ENCODE measurements at places on chromosomes 1 and 21. TPM values are rescaled to one million over a fixed set of nuclear protein-coding genes. Genes with fewer than 3 reads are reported as not detected.

ILF2 gene
- 89.8 TPM for total RNA-seq

TMEM82 gene
- total RNA-seq: not detected

ADCY10 gene
- 0.15 TPM for total RNA-seq

CFAP45 gene
- 2.4 TPM for total RNA-seq

DNA sequence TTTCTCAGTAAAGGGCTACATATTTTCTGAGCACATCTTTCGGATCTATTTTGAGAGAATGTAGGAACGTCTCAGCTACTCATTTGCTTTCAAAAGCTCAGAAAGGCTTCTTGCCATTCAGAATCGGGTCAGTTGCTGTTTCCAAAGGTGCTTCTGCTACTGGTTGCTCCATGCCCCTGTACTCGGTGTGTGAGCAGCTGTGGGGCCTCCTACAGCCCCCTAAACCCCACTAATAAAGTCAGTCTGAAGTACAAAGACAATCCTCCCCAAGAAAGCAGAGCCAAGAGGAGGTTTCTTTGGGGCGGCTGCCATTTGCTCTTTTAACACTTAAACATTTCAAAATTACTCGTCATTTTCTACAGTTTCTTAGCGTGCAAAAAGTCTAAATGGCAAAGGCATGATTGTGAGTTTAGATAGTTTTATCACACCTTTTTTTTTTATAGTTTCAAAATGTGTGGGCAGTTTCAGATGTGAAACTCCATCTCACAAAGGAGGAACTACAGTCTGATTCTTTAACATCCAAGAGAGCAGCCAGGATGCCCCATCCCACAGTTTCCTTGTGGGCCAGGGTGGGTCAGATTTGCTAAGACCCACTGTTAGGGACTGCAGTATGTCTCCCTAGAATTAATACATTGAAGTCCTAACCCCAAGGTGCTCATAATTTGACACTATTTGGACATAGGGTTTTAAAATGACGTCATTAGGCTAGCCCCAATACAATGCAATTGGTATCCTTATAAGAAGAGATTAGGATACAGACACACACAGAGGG lies 4.1 kb downstream of the RUNX1 start:
- DNase-seq: peak; percentile 43

DNA sequence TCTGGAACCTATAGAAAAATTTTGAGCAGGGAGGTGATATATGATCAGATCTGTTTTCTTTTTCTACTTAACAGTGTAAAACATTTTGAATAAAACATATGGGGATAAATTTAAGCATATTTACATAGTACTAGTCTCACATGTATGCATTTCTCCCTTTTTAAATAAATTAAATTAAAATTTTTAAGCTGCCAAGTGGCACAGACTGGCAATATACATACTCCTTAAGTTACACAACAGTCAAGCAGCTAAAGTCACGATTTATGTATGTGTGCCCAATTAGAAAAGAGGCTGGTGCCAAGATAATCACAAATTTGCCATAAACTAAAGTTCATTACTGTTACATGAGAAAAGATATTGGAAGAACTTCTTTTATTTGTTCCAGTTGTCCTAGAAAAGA lies 532.0 kb downstream of the RWDD3 start:
- DNase-seq: no peak

DNA sequence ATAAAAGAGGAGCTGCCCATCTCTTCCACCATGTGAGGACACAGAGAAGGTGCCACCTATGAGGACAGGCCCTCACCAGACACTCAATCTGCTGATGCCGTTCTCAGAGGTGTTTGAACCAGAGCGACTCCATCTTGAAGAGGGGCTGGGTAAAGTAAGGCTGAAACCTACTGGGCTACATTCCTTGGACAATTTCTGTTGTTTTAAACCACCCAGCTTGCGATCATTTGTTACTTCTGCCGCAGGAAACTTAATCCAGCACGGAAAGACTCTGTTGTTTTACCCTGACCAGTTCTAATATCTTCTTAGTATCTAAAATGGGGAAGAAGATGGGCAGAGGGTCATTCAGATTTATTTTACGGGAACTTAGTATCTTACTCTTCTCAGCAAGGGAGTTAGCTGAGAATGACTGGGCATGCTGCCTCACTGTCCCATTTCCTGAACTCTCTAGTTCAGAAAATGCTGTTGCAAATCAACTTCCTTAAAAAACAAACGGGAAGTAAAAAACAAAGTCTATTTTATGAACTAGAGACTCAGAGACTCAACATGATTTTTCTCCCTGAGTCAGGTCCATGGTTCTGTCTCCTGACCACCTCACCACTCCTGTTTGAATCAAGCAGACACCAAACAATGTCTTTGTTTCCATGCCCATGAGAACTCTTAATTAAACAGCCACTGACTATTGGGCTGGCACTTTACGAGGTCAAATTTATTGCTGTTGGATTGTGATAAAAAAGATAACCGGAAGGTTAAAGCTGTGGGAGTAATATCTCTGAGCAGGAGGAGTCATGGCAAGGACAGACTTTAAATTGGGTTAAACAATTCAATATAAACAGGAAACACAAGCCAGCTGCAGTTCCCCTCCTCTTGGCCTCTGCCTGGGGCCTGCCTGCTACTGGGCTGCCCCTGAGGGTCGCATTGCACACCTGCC lies 23.8 kb upstream of the IFNAR1 start:
- peak; percentile 59 for DNase-seq

DNA sequence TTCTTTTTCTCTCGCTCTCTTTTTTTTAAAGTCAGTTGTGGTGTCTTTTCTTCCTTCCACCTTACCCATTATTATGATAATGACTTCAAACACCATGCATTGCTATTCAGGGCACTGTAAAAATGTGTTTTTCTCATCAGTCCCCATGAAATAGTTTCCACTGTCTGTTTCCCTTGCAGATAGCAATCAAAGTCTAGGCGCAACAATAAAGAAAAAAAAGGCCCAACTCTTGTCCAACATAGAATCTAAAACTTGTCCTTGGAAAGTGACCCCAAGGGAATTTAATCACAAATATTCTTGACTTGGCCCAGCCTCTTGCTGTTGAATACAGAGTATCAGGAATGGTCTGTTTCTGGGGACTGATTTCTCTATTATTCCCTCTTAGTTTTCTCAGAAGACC lies 382.5 kb downstream of the PLPP3 start:
- DNase-seq: no peak

DNA sequence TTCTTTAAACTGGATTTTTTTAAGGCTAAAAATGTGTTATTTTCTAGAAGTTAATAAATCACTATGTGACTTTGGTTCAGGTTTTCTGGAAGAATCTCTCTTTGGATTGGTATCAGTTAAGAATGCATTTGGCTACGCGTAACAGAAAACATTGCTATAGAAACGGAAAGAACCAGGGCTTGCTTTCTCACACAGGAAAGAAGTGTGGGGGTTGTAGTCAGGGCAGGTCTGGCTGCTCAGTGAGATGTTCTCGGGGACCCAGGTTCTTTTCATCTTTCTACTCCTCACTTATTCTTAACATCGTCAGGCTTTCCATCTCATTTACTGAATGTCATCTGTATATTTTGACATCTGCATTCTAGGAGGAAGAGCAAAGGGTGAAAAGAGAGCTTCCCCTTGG lies 191.4 kb downstream of the ZBTB18 start:
- no peak for DNase-seq

- DNase-seq: no peak
Measured at GRCh38 chr21:28272272-28272992, 720.2 kb downstream of the LTN1 start.

GRCh38 chr21:15249285-15249993 lies 184.6 kb upstream of the NRIP1 start:
- DNase-seq: no peak
